ENCODE measurements at places on chromosomes 13 and 19. TPM values are rescaled to one million over a fixed set of nuclear protein-coding genes. Genes with fewer than 3 reads are reported as not detected.

DNA sequence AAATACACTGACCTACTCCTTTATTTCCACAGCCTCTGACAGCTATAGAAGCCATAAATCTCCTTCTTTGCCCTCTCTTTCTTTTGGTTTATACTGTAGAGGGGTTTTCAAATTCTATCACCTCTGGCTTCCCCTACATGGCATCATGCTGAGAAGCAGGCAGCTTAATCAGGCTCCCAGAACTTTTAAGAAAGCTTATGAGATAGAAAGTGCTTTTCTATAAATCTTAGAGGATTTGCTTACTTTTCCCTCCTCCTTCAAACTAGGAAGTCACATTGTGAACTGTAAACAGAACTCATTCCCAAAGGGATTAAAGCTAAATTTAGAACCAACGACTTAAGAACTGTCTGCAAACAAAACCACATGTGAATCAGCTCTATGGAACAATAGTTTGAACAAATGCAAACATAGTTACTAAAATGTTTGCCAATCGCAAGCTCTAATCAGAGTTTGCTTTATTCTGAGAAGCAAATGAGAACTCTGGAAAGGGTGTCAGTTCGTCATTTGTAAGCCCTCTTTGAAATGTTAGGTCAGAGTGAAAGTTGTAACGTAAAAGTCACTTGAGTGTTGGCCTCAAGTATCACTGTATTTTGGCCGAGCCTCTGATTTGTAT is 344.1 kb downstream of the RFC3 start:
- H3K27me3 ChIP-seq = peaks cover 3% of the 10 kb centered on the region
- H3K4me3 ChIP-seq = no peak overlapping the region
- no peaks in the 10 kb centered on the region for H3K36me3 ChIP-seq

DNA sequence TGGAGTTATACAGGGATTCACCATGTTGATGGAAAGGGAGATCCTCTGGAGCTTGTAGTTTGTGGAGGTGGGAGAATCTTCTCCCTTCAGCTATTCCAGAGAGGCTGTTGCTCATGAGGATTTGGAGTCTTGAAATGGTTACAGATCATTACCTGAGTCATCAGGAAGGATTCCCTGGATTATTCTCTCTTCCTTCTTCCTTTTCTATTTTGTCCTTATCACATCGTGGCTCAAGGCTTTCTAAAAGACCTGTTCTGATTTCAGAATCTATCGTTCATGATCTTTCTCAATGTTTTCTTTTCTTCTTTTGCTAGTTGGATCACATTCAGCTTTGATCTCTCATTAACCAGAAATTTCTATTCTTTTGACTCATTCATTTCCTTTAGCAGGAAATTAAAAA is 196.0 kb downstream of the KLF5 start:
- no peaks in the 10 kb centered on the region for H3K4me1 ChIP-seq
- H3K4me3 ChIP-seq = no peak overlapping the region
- H3K27me3 ChIP-seq = peaks cover 3% of the 10 kb centered on the region
- H3K36me3 ChIP-seq = no peaks in the 10 kb centered on the region

DNA sequence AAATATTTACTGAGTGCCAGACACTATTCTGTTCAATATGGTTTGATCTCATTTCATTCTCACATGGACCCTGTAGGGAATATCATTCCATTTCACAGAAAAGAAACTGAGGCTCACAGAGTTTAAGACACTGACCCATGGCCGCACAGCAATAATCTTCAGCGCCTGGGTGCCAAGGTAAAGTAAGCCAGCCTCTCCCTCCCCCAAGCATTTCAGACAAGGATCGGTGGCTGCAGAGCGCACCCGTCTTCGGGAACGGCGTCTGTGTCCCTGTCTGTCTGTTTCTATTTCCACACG is 4.3 kb upstream of the PDE4A start:
- H3K4me1 ChIP-seq = peaks cover 70% of the 10 kb centered on the region
- H3K36me3 ChIP-seq = no peaks in the 10 kb centered on the region
- peak overlapping the region; percentile 60 for H3K27ac ChIP-seq
- no peak for DNase-seq
- peak overlapping the region; percentile 78 for H3K4me3 ChIP-seq

The BBC3 gene
- total RNA-seq = 7.0 TPM

DNA sequence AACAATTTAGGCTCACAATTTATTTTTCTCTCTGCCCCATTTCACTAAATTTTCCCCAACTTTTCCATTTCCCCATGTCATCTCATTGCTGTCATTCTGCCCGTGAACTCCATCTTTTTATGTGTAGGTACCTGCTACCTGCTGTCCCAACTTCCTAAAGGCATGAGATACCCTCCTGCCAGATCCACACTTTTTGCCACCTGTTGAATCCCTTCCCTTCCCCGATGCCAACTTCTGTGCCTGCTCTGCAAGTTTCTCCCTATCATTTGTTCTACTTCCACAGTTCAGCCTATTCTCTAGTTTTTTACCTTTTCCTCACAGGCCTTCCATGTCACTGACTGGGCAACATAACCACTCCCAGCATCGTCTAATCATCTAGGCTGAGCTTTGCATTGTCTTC is 607.5 kb upstream of the KLF12 start:
- DNase-seq = no peak
- no peaks in the 10 kb centered on the region for H3K36me3 ChIP-seq
- no peak overlapping the region for H3K27ac ChIP-seq
- no peak overlapping the region for H3K4me3 ChIP-seq
- no peaks in the 10 kb centered on the region for H3K4me1 ChIP-seq
- H3K27me3 ChIP-seq = no peaks in the 10 kb centered on the region

GRCh38 chr13:74747186-74747955 is 613.2 kb upstream of the KLF12 start:
- H3K27me3 ChIP-seq = no peaks in the 10 kb centered on the region
- no peak for DNase-seq
- no peaks in the 10 kb centered on the region for H3K36me3 ChIP-seq
- H3K4me1 ChIP-seq = no peaks in the 10 kb centered on the region

- no peaks in the 10 kb centered on the region for H3K4me1 ChIP-seq
- H3K36me3 ChIP-seq = no peaks in the 10 kb centered on the region
- H3K27ac ChIP-seq = no peak overlapping the region
- no peak for DNase-seq
- no peaks in the 10 kb centered on the region for H3K27me3 ChIP-seq
Observed at GRCh38 chr13:101868585-101869469, 416.4 kb downstream of the ITGBL1 start.

The ZNF835 gene
- 5.5 TPM for total RNA-seq

The TEX26 gene
- total RNA-seq = not detected

DNA sequence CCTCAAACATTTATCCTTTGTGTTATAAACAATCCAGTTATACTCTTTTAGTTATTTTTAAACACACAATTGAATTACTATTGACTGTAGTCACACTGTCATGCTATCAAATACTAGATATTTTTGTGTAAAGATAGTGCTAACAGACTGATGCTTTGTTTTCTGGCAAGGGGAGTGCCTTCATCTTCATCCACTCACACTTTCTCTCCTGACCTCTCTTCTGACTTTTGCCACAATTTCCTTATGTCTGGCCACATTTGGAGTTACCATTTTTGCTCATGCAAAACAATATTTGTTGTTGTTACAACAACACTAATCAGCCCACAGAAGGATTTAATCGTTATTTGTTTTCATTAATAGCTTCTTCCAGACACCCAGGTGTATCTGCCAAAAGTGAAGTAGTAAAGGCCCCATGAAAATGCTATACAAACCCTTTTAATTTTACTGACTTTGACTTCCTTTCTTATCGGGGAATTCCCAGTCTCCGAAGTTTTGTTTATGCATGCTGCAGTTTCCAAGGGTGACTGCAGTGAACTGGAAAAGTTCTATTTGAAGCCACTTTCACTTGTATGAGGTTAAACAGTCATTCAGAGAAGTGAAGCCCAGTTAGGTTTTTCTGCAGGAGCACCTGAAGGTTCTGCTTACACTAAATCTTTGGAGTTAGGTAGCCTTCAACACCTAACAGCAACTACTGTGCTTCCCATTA is 66.1 kb upstream of the FRY start:
- H3K27ac ChIP-seq = peak overlapping the region; percentile 91
- no peaks in the 10 kb centered on the region for H3K36me3 ChIP-seq
- peaks cover 46% of the 10 kb centered on the region for H3K4me1 ChIP-seq
- DNase-seq = no peak

- H3K4me1 ChIP-seq = peaks cover 10% of the 10 kb centered on the region
- H3K36me3 ChIP-seq = peaks cover 38% of the 10 kb centered on the region
- H3K27me3 ChIP-seq = no peaks in the 10 kb centered on the region
- no peak for DNase-seq
- H3K27ac ChIP-seq = no peak overlapping the region
- no peak overlapping the region for H3K4me3 ChIP-seq
Observed at GRCh38 chr19:39426170-39426569, 9.6 kb downstream of the RPS16 start.

GRCh38 chr13:44051918-44052675 is 172.4 kb downstream of the LACC1 start:
- DNase-seq = no peak
- H3K27me3 ChIP-seq = peaks cover 30% of the 10 kb centered on the region
- no peaks in the 10 kb centered on the region for H3K36me3 ChIP-seq

DNA sequence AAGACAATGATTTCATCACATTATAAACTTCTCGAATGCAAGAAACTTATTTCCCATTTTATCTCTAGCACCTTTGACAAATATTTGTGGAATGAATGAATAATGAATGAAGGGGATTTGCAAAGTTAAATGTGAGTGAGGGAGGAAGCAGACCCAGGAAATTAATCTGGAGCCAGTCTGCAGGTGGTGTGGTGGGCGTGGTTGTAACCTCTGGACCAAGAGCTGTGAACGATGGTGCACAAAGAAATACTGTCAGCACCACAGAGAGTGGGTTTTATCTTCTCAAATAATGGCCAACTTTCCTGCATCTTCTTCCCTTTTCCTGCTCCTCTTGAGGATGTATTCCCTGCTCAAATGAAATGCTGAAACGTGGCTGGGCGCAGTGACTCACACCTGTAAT is 11.0 kb upstream of the ZNF792 start:
- no peak overlapping the region for H3K4me3 ChIP-seq
- H3K27ac ChIP-seq = no peak overlapping the region
- H3K27me3 ChIP-seq = peaks cover 12% of the 10 kb centered on the region
- no peaks in the 10 kb centered on the region for H3K36me3 ChIP-seq

DNA sequence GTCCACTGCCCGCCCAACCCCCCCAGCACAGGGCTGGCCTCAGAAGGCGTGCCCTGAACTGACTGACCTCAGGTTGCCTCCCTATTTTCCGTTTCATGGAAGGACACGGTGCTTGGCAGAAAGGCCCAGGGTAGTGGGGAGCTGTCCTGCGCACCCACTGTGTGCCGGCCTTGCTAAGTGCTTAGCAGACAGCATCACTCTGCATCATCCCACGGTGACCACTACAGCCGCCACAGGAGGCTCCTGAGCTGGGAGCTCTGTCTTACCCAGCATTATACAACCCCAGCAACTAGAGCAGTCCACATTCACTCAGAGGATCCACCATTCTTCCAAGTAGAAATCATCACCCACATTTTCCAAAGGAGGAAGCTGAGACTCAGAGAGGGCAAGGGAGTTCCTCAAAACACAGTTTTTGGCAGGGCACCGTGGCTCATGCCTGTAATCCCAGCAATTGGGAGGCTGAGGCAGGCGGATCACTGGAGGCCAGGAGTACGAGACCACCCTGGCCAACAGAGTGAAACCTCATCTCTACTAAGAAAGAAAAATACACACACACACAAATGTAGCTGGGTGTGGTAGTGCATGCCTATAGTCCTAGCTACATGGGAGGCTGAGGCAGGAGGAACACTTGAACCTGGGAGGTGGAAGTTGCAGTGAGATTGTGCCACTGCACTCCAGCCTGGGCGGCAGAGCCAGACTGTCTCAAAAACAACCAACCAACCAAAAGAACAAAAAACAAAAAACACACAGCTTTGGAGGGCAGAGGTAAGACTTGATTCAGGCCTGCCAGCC is 1.6 kb downstream of the SBK2 start:
- DNase-seq = no peak
- H3K27me3 ChIP-seq = no peaks in the 10 kb centered on the region
- H3K4me1 ChIP-seq = no peaks in the 10 kb centered on the region
- no peaks in the 10 kb centered on the region for H3K36me3 ChIP-seq
- no peak overlapping the region for H3K4me3 ChIP-seq

GRCh38 chr13:53110181-53110580 is 81.6 kb downstream of the OLFM4 start:
- no peak overlapping the region for H3K4me3 ChIP-seq
- no peak for DNase-seq
- no peaks in the 10 kb centered on the region for H3K36me3 ChIP-seq

- no peaks in the 10 kb centered on the region for H3K4me1 ChIP-seq
- no peak overlapping the region for H3K27ac ChIP-seq
- H3K27me3 ChIP-seq = peaks cover 8% of the 10 kb centered on the region
- no peak for DNase-seq
- H3K36me3 ChIP-seq = no peaks in the 10 kb centered on the region
Observed at GRCh38 chr19:29188289-29189032, 24.5 kb downstream of the UQCRFS1 start.

- no peak for DNase-seq
- no peaks in the 10 kb centered on the region for H3K4me1 ChIP-seq
- H3K27me3 ChIP-seq = no peaks in the 10 kb centered on the region
- no peak overlapping the region for H3K27ac ChIP-seq
Observed at GRCh38 chr19:38719761-38720558, 24.3 kb downstream of the CAPN12 start.

The FOXA3 gene
- not detected for total RNA-seq

The ICAM1 gene
- total RNA-seq = 37.4 TPM

- no peaks in the 10 kb centered on the region for H3K4me1 ChIP-seq
- no peak overlapping the region for H3K4me3 ChIP-seq
- no peaks in the 10 kb centered on the region for H3K36me3 ChIP-seq
- no peaks in the 10 kb centered on the region for H3K27me3 ChIP-seq
Observed at GRCh38 chr19:51090471-51090870, 7.8 kb upstream of the KLK14 start.

DNA sequence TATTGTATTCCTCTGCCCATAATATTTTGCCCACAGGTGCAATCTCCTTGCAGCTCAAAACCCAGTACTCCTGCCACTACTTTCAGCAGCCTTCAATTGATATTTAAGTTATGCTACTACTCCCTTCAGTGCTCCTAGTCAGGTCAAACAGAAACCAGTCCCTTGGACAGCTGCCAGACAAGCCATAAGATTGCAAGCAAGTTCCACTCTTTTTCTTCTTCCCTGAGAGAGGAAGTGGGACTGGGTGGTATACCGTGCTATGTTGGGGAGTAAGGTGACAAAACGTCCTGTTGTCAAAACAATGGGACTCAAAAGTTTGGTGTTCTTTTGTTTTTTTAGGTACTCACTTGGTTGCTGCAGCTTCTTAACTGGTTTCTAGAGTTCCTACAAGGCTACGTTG is 63.1 kb upstream of the FRY start:
- peaks cover 39% of the 10 kb centered on the region for H3K4me1 ChIP-seq
- no peak for DNase-seq
- no peaks in the 10 kb centered on the region for H3K27me3 ChIP-seq
- no peak overlapping the region for H3K4me3 ChIP-seq
- peak overlapping the region; percentile 12 for H3K27ac ChIP-seq
- no peaks in the 10 kb centered on the region for H3K36me3 ChIP-seq

- no peaks in the 10 kb centered on the region for H3K4me1 ChIP-seq
- H3K4me3 ChIP-seq = no peak overlapping the region
- DNase-seq = no peak
Observed at GRCh38 chr13:35926859-35927530, 204.2 kb downstream of the DCLK1 start.

DNA sequence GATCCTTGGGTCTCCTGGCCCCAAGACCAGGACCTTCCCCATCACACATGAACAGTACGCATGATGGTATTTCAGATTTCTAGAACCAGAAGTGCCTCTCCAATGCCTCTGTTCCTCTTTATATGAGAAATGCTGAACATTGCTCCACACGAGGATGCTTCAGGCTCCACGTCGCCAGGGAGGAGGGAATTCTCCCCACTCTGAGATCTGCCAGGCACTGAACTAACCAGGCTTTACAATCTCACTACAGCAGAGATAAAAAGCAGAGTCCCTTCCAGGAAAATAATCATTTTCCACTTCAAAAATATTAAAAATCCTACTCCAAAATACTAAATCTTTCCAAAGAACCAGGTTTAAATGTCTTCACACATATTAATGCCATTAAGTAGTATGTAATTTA is 10.4 kb downstream of the DOCK9 start:
- DNase-seq = no peak
- H3K27ac ChIP-seq = no peak overlapping the region
- no peaks in the 10 kb centered on the region for H3K4me1 ChIP-seq
- H3K36me3 ChIP-seq = no peaks in the 10 kb centered on the region

Data from activated B cell treated with CpG ODN at 0.5 μM for 24 hours (primary cell).